ENCODE measurements at places on chromosomes 7 and 10.

DNA sequence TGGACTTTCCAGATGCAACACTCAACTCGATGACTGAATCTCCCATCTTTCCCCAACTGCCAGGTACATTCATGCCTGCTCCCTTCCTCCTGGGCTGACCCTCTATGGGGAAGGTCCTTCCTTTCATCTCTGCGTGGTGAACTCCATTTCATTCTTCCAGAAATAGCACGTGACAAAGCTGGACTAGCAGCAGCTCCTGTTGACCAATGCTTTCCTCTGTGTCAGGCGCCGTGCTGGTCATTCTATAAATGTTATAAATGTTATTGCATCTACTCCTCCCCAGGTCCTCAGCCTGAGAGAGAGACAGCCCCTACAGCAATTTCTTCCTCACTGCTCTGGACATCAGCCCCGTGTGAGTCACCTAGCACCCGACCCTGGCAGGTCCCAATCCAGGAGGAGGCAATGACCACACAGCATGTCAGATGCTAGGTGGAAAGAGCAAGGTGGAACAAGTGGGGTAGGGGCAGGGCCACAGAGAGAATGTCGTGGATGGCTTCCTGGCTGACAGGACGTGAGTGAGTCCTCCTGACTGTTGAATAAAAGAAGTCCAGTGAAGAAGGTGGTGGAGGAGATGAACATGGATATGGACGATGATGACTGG lies 178.1 kb downstream of the ADAM12 start:
- no peak for DNase-seq

DNA sequence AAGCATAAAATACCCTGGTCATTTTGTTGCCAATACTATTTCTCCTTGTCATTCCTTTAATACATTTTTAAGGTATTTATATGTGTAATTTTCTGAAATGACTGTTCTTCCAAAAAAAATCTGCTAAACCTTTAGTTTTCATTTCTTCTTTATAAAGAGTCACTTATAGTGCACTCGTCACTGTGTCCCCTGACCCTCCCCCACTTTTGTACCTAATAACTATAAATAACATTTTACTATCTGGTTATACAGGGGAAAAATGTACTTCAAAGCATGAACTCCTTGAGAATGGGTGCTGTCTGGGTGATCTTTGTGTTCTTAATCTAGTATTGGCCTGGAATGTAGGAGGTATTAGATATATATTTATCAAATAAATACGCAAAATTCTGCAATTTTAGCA lies 31.1 kb downstream of the RTKN2 start:
- DNase-seq, result no peak

- DNase-seq, result no peak
Observed at GRCh38 chr7:105972276-105972675, 9.2 kb downstream of the CDHR3 start.

GRCh38 chr10:15349112-15349511 lies 22.0 kb downstream of the FAM171A1 start:
- no peak for DNase-seq

GRCh38 chr10:83603708-83604107 lies 535.6 kb upstream of the GHITM start:
- DNase-seq, result no peak

DNA sequence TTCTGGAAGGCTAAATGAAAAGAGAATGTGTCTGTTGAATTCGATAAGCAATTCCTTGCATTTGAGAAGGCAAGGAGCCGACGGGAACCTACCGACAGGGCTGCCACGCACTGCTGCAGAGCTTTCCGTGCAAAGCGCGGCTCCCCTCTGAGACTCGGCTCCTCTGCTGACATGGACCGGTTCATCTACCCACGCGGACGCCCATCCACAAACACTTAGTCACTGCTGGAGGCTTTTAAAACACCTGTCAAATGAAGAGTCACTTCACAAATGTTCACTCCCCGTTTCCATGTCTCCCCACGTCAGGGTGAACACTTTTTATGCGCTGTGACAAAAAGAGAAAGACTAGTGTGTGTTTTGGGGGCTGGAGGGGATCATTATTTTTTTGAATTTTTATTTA lies 32.0 kb downstream of the AMZ1 start:
- DNase-seq, result no peak

DNA sequence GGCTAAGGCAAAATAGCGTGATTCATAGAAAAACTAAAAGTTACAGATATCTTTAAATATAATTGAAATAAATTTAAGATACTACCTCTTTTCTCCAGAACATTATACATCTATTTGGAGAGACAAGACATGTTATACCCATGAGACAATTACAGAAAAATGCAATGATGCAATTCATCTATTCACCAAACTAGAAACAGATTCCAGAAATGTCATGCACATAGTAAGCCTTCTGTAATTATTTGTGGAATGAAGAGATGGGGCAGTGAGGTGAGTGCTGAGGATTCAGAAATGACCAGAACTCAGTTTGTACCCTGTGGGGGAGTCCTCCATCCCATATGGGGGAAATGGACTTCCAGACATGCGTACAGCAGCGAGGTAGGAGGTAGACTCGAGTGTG lies 99.4 kb downstream of the MKX start:
- DNase-seq, result peak; percentile 46

DNA sequence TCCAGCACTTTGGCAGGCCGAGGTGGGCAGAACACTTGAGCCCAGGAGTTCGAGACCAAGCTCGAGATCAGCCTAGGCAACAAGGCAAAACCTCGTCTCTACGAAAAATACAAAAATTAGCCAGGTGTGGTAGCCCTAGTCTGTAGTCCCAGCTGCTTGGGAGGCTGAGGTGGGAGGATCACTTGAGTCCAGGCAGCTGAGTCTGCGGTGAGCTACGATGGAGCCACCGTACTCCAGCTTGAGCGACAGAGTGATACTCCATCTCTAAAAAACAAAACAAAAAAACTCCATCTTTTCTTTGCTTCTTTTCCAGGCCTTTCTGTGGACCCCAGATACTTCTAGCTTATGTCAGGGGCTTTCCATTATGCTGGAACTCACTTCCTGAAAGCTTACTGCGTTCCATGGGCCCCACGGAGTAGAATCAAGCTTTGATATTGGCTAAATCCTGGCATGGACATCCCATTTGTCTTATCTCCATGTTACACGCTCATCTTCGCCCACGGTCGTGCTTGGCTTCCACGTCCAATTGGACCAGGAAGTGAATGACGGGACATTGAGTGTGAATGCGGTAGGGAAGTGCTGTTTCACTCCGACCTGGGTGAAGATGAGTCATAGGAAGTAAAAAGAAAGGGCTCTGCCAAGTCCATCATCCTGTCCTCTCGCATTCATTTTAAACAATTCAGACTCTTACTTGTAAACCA lies 45.7 kb downstream of the FAM171A1 start:
- DNase-seq, result peak; percentile 40

DNA sequence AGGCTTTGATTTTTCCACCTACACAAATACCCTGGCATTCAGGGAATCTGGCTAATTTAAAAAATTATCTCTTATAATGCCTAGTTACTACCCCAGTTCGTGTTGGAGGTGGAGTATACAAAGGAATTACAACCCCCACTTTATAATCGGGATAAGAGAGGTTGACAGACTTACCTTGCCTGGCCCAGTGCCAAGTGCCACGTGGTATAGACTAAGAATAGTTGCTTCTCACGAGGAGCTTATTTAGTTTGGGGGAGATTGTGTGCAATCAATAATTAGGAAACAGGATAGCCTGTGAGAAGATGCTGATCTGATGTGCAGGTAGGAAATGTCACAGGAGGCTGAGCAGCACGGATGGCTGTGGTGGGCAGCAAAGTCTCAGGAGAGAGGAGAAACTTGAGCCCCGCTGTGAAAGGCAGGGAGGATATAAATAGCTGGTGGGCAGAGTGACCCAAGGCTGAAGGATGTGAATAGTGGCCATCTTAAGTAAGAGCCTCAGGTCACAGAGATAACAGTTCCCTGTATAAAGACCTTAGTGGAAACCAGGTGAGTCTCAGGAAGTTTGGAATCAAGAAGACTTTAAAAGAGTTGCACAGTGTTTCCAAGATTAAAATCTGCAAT lies 11.3 kb upstream of the ATXN7L1 start:
- DNase-seq, result no peak

DNA sequence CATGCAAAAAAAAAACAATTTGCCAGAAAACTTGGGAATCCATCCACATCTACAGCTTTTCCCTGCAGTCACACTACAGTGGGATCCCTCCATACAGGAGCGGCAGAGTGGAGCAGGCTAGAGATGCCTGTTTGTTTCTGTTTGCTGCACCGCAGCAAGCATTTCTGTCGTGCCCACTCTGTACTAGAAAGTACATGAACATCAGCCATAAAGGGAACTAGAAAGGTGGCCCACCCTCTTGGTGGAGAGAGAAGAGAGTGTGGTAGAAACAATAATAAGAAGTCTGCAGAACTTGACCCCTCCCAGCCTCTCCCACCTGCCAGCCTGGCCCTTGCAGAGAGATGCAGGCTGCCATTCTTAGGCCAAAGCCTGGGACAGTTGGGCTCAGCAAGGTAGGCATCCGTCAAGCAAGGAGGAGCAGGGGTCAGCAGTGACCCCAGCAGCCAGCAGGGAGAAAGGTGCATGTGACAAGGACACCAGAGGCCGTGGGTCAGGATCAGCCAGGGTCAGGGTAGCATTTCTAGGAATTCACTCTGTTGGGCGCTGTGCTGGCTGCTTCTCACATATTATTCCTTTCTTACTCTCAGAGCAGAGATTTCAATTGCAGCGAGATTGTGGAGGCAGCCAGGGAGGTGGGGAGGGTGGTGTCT lies 171.8 kb downstream of the EGFR start:
- DNase-seq, result no peak

DNA sequence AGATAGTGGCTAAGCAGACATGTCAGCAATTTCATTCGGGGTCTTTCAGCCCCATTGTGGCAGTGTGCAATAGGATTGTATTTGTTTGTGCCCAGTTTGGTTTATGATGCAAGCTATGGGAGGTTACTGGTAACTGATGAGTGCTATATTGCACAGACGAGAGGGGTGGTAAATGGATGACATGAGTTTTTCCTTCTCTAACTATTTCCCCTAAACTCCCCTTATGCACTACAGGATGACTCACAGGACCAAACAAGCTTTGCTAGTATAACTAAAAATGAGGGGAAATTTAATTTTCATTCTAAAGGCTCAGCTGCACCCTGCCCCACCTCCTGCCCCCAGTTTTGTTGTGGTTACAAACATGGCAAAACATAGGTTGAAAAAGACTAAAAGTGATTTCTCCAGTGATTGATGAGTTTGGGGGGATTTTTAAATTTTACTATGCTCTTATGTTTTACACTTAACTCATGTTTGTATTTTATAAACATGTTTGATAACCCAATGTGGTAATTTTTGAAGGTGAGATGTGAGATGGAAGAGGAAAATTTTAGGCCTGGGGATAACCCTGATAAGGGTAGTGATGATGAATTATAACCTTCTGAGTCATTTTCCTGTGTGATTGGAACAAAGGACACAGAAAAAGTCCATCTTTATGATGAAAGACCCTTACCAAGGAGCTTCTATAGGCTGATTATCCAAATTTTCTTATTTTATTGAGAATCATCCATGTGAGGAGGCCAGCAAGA lies 60.8 kb upstream of the NAMPT start:
- DNase-seq, result no peak

DNA sequence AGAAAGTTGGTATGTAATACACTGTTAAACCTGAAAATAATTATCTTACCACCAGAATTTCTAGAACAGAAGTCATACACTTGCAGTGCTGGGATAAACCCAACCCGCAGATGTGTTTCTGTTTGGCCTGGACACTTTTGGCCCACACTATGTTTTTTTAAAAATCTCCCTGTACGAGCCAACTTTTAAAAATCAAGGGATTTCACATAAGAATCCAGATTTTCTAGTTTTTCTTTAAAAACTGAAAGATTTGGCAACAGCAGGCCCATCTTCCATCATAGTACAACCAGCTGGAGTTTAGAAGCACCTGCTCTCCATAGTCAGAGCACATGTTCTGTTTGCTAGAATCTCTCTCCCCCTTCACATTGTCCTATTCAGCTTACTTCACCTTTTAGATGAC lies 74.0 kb downstream of the TLL2 start:
- no peak for DNase-seq

GRCh38 chr7:4612237-4612636 lies 69.9 kb upstream of the FOXK1 start:
- no peak for DNase-seq

- no peak for DNase-seq
Observed at GRCh38 chr10:33482486-33482885, 148.0 kb upstream of the NRP1 start.

DNA sequence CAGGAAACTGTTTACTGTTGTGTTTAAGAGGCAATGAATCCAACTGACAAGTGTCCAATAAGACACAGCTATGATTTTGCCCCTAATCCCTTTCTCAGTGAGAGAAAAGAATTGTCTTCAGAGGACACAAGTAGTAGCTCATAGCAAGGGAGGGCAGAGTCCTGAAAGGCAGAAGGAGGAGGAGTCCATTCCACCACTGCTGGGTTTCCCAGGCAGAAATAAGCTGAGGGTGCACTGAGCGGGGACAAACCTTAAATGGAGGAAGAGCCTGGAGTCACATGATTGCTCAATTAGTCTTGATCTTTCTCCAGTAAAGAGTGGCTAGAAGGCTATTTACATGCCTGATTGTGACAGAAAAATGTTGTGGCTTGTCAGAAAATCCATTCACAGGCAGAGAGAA lies 573.8 kb downstream of the POM121L12 start:
- DNase-seq, result no peak

DNA sequence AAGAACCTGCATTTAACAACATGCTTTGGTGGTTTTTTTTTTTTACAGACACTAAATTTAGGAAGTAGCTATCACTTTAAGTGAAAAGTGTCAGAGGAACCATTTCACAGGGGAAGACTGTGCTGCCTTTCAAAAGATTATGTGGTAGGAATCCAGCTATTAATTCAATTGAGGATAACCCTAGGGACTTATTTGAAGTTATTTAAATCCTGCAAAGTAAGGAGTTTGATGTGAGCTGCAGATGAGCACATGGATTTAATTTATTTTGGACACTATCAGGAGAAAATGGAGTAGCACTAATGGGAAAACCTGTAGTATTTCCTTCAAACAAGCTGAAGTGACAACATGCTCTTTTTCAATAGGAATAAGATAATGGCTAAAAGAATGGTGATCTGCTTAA lies 419.8 kb downstream of the ANKRD7 start:
- DNase-seq, result no peak

GRCh38 chr7:156163747-156164146 lies 351.5 kb upstream of the SHH start:
- DNase-seq, result no peak

DNA sequence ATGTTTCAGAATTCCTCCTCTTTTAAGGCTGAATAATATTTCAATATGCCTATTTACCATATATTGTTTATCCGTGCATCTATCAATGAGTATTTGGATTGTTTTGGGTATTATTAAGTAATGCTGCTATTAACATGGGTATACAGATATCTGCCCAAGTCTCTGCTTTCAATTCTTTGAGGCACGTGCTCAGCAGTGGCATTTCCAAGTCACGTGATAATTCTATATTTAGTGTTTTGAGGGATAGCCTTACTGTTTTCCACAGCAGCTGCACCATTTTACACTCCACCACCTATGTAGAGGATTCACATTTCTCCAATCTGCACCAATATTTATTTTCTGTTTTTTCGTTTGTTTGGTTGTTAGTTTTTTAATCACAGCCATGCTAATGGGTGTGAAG lies 636.8 kb upstream of the ANKRD30A start:
- no peak for DNase-seq
